AG09319 (cell line): ENCODE measurements at places on chromosomes 6 and 20.

DNA sequence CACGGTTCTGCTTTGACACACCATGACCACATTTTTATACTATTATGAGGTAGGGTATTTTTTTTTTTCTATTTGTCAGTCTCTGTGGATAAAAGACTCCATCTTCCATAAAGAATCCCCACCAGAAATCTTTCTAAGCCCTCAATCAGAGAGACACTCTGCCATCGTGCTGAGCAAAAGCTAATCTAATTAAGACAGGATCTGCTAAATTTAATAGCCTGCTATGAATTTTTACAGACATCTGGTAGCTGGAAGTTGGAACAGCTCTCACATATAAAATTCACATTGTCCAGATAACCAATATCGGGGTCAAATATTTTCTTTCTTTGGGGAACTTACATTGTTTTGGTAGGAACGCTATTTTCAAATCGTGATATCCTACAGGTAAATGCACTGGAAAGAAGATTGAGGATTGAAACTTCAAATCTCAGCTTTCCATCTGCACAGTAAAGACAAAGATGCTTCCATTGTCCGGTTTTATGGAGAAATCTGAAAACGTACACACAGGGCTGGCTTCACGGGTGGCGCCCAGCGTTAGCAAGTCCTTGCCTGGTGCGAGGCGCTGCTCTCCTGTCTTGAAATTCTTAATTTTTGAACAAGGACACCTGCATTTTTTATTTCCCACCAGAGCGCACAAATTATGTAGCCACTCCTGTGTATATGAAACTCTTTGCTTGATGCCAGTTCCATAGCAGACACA lies 573.8 kb upstream of the NOX3 start:
- DNase-seq: no peak

DNA sequence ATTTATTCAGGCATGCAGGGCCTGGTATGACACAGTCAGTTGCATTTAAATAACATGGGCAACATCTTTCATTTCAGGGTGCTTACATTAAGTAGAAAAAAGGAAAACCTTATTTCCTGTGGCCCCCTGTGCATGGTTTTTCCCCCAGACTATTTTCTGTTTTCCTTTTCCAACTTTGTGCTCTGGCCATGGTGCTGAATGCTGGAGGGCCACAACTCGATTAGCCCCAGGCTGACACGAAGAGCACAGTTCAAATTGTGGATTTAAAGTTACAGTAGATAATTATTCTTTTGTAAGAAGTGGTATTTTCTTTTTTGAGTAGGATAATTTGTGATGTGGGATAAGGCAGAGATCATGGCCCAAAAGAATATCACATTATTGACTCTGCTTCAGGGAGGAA lies 332.0 kb downstream of the HAO1 start:
- no peak for DNase-seq

DNA sequence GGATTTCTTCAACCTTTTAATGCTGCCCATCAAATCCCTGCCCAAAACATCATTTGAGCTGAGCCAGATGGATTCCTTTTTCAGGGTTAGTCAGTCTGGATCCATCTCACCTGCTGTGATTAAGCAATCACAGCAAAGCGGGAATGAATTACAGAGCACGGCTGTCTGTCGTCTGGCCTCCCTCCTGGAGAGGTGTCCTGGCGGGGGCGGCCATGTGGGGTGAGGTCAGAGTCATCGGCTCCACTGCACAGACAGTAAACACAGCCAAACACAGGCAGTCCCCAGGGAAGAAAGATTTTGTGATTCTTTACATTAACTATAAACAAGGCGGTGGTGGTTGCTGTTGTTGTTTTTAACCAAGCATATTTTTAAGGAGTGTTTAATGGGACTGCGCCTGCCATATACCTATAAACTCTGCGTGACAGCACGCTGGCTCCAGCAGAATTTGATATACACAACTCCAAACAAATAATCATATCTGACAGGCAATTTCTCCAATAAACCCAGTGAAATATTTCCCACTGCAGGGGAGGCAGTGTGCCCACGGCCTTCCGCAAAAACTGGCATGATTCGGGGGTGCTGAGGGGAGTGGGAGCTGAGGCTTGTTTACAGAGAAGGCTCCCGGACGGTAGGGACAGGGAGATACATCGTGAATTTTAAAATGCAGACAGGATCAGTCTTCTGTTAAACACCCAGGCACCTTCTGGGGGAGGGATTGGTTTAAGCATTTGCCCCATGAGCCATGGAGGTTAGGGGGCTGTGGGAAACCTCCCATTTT lies 232.0 kb upstream of the PMEPA1 start:
- no peak for DNase-seq

DNA sequence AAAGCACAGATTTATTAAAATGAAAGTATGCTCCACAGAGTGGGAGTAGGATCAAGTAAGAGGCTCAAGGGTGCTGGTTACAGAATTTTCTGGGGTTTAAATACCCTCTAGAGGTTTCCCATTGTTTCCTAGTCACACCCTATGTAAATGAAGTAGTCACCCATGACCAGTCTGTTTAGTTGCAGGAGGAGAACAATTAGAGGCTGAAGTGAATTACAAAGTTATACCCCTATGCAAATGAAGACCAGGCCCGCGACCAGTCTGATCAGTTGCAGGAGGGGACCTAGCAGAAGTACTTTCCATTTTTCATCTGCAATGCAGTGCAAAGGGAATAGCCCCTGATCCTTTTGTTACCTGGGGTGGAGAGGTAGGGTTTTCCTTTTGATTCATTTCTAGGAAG lies 11.8 kb upstream of the FILIP1 start:
- DNase-seq: no peak

GRCh38 chr20:57002066-57002570 lies 264.3 kb downstream of the BMP7 start:
- DNase-seq: no peak

DNA sequence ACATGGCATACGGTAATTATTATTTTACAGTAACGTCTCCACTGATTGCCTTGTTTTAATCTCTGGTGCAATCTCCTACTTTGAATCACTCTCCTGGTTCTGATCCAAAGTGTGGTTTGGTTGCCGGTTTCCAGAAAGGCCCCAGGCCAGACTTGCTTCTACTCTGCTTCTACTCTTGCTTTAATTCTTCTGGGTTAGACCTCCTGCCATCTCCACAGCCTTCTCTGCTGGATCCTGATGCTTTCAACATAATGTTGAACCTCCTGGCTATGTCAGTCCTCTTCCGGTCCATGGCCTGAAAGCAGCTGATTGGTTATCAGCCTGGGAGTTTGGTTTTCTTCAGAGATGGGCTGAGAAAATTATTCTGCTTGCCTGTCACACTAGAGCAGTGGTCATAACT lies 266.5 kb upstream of the RIMS1 start:
- peak; percentile 8 for DNase-seq

DNA sequence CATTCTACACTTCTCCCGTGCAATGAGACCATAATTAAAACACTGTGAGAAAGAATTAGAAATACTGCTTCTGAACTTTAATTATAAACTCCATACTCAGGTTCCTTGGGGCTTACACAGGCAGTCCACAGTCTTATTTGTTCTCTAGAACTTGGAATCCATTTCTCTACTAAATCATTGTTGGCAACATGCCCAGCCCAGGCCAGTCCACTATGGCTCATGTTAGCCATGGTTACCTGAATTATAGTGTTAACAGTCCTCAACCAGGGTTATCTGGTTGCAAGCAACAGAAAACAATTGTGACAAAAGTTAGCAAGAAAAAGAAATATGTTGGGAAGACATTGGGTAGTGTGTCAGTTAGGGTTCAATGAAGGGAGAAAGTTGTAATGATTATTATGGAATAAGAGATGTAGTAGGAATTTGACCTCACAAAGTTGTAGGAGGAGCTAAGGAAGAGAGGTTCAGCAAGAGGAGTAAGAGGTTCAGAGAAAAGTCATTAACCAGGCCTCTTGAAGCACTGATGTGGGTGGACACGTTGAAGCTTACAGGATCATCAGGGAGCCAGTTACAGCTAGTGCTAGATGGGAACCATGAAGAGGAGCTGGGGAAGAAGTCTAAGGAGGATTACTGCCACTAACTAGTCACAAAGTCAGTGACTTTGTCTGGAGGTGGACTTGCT lies 352.5 kb upstream of the PRND start:
- DNase-seq: no peak

DNA sequence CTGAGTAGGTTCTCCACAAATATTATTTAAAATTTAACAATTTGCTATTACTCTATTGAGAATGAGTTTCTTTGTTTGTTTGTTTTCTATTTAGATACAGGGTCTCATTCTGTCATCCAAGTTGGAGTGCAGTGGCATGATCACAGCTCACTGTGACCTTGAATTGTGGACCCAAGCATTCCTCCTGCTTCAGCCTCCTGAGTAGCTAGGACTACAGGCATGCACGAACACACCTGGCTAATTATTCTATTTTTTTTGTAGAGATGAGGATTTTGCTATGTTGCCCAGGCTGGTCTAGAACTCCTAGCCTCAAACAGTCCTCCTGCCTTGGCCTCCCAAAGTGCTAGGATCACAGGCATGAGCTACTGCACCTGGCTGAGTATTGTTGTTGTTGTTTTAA lies 122.2 kb downstream of the PHF3 start:
- no peak for DNase-seq

DNA sequence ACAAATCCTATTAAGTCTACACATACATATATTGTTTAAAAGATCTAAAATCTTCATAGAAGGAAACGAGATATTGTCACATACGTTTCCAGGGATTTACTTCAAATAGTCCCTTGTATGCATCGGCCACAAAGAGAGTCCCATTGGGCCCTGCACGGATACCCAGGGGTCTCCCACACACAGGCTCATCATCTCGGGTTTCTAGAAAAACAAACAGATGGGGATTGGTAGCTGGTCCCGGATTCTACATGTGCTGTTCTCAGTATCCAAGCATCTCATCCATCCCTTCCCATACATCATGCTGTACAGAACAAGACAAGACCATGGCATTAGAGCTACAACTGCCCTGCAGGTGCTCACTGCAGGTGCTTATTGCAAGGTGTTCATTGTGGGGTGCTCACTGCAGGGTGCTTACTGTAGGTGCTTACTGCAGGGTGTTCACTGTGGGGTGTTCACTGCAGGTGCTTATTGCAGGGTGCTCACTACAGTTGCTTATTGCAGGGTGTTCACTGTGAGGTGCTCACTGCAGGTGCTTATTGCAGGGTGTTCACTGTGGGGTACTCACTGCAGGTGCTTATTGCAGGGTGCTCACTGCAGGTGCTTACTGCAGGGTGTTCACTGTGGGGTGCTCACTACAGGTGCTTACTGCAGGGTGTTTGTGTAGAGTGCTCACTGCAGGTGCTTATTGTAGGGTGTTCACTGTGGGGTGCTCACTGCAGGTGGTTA lies 21.0 kb downstream of the APMAP start:
- no peak for DNase-seq

DNA sequence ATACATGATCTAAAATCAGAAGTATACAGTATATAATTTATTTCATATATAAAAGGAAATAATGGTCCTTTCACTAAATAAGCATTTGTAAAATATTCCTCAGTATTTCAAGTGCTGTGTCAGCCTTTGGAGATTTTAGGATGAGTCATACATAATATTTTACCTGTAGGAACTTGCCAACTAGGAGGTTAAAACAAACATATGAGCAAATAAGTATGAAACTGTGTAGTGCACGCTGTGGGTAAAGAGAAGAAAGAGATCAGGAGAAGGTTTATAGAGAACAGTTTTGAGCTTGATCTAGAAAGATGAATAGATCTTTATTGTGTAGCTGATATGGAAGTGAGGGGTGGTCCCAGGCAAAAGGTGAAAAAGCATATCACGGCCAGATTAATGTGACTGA lies 169.9 kb upstream of the RNF217 start:
- no peak for DNase-seq
